OCI-M1 (cell line): ENCODE measurements at places on chromosomes 11 and 22.

DNA sequence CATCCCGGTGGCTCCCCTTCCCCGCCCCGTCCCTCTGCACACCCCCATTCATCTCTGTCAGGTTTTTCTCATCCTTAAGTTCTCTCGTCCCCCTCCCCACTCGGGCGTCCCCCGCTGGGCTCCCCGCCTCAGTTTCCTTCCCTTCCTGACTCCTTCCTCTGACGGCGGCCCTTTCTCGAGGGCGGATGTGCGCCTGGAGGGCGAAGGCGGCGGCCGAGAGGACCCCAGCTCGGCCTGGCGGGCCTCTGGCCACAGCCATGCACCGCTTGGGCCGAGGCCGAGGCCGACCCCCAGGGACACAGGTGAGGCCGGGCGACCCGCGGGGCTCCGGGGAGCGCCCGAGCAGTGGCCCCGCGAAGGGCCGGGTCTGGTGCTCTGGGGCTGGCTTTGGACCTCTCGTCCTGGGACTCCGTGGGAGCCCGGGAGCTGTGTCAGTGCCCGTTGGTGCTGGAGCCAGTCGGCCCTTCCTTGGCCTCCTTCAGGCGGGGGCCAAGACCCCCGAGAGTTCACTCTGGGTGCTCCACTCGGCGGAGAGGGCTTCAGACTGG is 2.9 kb downstream of the PHLDB1 start:
- no peak for DNase-seq

GRCh38 chr11:31844351-31844750 is 33.2 kb upstream of the PAX6 start:
- no peak for DNase-seq

- no peak for DNase-seq
These were observed 11.5 kb downstream of the CLMP start for GRCh38 chr11:123183391-123184099.

- DNase-seq, result no peak
These were observed 11.4 kb downstream of the PRSS23 start for GRCh38 chr11:86811637-86812321.
